SHP77 treated with DMSO at 0.1 percent for 48 hours (cell line): ENCODE measurements at places on chromosomes 1 and 21.

GRCh38 chr1:89378001-89378400 lies 14.1 kb downstream of the GBP6 start:
- no peak for DNase-seq

DNA sequence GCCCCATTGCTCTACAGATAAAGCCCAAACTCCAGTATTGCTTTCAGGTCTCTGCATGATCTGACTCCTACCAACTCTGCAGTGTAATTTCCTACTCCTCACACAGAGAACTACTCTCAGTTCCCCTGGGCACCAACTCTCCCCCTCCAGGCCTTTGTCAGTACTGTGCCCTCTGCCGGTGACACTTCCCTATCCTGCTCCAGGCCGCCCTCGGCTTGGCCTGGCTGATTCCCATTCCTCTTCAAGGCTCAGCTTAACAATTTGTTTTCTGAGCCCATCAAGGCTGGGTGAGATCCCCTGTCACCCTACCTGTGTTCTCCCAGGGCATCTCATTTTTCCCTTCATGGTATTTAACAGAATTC lies 2.6 kb downstream of the SLAMF8 start:
- DNase-seq: peak; percentile 12

DNA sequence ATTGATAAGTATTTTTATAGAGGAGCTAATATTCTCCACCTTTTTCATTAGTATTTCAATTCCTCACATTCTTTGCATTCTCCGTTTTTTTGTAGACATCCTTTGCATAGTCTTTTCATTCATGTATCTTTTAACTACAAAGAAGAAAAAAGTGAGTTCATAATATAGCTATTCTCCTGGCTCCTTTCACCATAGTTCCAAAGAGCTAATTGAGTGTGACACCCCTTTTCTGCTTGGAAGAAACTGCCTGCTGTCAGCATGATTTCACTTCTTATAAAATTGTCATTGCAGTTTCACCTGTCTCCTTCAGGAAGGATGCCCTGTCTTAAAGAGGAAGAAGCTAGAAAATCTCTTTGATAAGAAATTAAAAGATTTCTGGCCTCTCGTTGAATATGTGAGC lies 991.1 kb downstream of the KCNT2 start:
- DNase-seq: no peak

GRCh38 chr1:18673976-18674375 lies 43.3 kb downstream of the PAX7 start:
- no peak for DNase-seq

GRCh38 chr1:155307247-155307740 lies 1.4 kb upstream of the FDPS start:
- peak; percentile 52 for DNase-seq

GRCh38 chr1:219302697-219303096 lies 129.0 kb downstream of the LYPLAL1 start:
- DNase-seq: no peak

DNA sequence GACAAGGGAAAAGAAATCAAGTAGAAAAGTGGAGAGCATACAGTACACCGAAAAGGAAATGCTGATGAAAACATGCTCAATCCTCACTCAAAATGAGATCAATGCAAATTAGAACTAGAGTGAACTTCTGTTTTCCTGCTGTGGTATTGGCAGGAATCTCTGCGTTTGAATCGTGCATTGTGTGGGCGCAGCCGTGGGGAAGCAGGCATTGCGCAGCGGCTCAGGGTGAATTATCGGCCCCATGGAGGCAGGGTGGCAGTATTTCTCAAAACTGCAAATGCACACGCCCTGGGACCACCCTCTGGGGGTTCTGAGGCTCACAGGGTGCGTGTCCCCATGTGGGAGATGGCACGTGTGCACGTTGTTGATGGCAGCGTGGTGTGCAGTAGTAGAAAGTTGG lies 140.6 kb downstream of the PEX14 start:
- DNase-seq: no peak

DNA sequence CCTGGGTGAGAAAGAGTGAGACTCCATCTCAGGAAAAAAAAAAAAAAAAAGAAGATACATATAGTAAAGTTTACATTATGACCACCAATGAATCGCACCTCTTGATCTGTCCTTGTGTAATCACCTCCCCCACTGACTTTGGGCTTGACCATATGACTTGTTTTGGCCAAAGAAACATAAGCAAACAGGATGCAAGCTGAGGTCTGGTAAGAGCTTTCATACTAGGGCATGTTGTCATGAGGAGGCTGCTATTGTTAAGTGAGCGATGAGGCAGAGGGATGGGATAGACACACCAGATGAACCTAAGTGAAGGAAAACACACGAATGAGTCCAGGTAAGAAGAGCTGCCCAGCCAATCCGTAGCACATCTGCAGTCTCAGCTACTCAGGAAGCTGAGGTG lies 10.7 kb downstream of the ENAH start:
- DNase-seq: no peak

- no peak for DNase-seq
These were observed 27.1 kb downstream of the CDC7 start for GRCh38 chr1:91527781-91528180.

- DNase-seq: no peak
These were observed 65.5 kb upstream of the WNT4 start for GRCh38 chr1:22208268-22208972.

DNA sequence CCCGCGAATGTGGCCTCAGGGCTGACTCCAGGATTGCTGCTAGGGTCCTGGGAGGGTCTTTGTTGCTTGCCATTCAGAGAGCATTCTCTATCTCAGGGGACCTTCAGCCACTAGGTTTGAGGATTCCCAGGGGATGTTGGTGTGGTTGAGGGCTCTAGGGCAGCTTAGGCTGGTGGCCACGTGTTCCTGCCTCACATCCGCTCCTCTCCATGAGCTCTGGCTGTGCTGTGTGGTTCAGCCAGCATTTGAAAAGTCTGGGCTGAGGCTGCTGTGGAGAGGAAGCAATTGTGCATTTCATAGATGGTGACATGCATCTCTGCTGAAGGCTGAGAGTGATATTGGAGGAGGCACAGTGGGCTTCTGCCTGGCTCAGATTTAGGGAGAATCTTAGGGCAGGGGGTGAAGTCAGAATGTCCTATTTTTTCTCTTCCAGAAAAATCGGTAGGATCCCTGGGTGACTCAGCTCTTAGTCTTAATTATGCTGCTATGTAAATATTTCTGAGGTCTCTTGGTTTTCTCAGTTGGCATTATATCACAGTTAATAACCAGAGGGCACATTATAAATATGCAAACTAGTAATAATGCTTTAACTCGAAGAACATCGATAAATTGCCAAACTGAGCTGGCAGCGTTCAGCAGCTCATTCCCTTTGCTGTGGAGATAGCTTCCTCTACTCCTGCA lies 182.3 kb downstream of the CAMTA1 start:
- no peak for DNase-seq

GRCh38 chr1:116316373-116316772 lies 56.7 kb upstream of the ATP1A1 start:
- no peak for DNase-seq

GRCh38 chr1:187336441-187337168 lies 507.9 kb downstream of the PLA2G4A start:
- DNase-seq: peak; percentile 7

DNA sequence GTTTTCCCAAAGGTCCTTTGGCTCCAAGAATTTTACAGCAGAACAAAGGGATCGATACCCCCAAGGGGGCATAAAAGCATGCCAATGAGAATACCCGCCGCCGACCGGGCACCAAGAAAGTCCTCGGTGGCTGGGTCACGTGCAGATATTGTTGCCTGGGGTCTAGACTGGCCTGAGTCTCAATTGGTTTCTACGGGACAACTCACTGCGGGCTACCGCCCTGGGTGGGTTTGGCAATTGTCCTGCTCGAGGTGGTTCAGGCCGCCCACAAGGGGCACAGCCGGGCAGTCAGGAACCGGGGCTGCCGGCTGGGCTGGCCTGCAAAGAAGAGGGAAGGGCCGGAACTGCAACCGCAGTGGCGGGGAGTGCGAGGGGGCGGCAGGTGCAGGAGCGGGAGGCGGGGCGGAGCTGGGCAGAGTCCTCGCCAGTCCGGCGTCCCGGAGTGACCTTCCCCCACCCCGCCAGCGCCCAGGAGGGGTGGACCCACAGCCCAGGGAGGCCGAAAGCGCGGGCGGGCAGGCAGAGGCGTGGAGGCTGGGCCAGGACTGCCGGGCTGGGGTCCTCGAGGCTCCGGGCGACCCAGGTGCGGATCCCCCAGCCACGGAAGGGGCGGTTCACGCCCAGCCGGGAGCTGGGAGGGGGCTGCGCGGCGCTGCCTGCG lies 926 bp upstream of the ATP1B1 start:
- peak; percentile 71 for DNase-seq

GRCh38 chr1:220551718-220552117 lies 23.8 kb downstream of the MARK1 start:
- no peak for DNase-seq

DNA sequence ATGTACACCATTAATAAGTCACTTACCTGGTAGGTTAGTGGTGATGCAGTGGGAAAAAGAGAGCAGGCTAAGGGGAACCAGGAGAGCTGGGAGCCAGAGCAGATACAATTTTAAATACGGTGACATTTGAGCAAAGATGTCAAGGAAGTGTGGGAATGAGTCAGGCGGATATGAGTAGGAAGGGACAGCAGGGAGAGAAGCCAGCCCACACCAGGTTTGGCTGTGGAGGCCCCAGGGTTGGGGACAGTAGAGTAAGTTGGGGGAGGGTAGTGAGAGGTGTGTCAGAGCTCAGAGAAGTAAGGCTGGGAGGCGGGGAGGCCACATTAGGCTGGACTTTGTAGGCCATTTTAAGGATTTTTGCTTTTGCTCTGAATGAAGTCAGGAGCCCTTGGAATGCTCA lies 482.0 kb downstream of the DISC1 start:
- DNase-seq: no peak

GRCh38 chr1:9101510-9102146 lies 27.3 kb downstream of the GPR157 start:
- DNase-seq: peak; percentile 30

- DNase-seq: no peak
These were observed 54.5 kb upstream of the MRPS6 start for GRCh38 chr21:34018910-34019309.

GRCh38 chr1:150106341-150106740 lies 38.8 kb downstream of the VPS45 start:
- DNase-seq: no peak

DNA sequence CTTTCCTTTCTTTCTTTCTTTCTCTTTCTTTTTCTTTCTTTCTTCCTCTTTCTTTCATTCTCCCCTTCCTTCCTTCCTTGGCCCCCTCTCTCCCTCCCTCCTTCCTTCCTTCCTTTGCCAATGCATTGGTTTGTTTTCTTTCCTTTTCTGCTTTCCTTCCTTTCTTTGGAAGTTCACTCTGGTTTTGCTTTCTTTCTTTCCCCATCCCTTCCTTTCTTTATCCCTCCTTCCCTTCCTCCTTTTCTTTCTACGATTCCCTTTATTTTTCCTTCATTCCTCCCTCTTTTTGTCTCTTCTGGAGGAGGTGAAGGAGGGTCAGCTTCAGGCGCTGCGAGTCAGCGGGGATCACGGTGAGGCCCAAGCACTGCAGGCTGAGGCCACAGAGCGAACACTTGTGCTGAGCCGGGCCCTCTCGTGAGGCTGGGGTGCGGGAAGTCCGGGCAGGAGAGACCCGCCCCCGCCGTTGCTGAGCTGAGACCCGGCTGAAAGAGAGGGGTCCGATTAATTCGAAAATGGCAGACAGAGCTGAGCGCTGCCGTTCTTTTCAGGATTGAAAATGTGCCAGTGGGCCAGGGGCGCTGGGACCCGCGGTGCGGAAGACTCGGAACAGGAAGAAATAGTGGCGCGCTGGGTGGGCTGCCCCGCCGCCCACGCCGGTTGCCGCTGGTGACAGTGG lies 1.5 kb downstream of the SIM2 start:
- no peak for DNase-seq

- no peak for DNase-seq
These were observed 67.9 kb upstream of the MAGI3 start for GRCh38 chr1:113322439-113322838.

DNA sequence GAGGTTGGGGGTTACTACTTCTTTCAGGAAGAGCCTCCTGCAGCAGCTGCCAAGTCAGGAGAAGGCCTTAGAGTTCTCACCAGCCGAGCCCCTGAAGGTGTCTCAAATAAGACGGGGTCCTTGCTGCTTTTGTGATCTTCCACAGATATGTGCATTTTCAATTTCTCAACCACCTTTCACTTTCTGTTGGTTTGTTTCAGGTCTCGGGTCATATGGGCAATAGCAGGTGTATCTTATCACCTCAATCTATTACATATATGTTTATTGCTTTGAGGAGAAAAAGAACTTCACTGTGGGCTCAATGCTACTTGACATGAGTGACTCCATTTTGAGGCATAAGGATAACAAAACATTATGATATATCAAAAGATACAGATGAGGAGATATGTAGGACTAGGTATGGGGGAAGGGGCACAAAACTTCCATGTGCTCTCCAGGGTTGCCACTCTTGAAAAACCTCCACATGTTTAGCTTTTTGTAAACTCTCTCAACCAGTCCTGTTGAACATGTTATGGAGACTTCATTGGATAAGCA lies 1171.4 kb upstream of the ADGRL2 start:
- DNase-seq: no peak

DNA sequence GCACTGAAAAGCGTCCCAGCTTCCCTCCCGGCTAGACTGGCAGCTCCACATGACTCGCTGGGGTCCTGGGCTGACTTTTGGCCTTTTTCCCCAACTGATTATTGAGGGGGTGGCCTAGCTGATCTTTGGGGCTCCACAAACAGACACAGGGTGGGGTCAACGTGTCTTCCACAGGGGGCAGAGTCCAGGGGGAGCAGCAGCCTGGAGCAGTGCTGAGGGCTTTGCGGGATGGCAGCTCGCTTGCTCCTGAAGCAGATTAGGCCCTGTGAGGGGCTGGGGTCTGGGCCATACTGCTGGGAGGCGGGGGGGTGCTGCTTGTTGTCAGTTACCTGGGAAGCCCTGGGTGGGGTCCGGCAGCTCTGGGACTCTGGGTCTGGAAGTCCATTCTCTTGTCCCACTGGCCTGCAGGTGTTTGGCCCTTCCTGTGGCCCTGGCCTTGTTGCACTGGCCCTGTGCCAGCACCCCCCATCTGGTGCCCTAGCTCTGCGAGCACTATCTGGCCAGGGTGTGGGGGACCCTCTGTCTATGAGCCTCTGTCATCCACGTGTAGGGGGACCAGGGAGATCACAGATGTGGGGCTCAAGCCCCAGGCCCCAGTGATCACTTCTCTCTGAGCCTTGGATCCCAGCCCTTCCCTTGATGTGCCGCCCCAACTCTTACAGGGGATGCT lies 12.3 kb upstream of the HES5 start:
- no peak for DNase-seq

GRCh38 chr1:202017749-202018467 lies 7.5 kb downstream of the ELF3 start:
- DNase-seq: no peak

DNA sequence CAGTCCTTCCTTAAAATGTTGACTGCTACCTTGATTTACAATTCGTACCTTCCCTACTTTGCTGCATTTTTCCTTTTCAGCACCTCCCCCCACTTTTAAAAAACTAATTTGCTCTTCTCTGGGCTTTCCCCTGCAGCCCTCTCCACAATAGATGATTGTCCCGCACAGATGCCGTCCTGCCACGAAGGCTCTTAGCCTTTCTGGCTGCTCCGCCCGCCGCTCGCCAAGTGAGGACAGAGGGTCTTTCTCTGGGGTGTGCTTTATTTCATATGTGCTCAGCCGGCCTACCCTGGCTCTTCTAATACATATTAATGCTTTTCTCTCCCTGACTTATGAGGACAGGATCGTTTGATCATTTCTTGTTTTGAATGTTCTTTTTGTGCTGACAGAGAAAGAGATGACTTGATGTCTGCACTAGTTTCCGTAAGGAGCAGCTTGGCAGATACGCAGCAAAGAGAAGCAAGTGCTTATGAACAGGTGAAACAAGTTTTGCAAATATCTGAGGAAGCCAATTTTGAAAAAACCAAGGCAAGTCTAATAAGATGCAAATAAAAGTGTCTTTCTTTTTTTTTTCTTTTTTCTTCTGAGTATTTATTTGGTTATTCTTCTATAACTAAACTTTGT lies 60.6 kb downstream of the SDCCAG8 start:
- DNase-seq: no peak
